ENCODE measurements at places on chromosomes 7 and 10.
A peak's percentile ranks its signal among the peaks of the same experiment; 100 is the strongest.

- DNase-seq = no peak
Measured at GRCh38 chr10:97163781-97164501, 21.8 kb downstream of the SLIT1 start.

DNA sequence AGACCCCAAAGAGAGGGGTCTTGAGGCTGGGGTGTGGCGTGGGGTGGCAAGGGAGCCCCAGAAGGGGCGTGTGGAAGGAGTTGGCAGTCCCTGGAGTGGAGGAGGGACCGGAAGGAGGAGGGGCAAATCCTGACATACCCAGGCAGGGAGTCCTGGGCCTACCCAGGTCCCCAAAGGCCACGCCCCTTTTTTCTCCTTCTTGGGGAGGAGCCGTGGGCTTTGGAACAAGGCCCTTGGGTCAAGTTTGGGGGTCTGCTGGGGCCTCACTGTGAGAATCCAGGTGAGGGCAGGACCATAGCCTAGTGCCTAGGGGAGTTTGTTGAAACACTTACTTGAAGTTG, 1.2 kb upstream of the SMARCD3 start:
- DNase-seq = no peak

- DNase-seq = no peak
Measured at GRCh38 chr7:157525491-157525915, 188.7 kb downstream of the DNAJB6 start.

- DNase-seq = no peak
Measured at GRCh38 chr7:107276220-107276827, 107.5 kb downstream of the HBP1 start.

- DNase-seq = no peak
Measured at GRCh38 chr10:11993834-11994468, 48.7 kb downstream of the UPF2 start.

DNA sequence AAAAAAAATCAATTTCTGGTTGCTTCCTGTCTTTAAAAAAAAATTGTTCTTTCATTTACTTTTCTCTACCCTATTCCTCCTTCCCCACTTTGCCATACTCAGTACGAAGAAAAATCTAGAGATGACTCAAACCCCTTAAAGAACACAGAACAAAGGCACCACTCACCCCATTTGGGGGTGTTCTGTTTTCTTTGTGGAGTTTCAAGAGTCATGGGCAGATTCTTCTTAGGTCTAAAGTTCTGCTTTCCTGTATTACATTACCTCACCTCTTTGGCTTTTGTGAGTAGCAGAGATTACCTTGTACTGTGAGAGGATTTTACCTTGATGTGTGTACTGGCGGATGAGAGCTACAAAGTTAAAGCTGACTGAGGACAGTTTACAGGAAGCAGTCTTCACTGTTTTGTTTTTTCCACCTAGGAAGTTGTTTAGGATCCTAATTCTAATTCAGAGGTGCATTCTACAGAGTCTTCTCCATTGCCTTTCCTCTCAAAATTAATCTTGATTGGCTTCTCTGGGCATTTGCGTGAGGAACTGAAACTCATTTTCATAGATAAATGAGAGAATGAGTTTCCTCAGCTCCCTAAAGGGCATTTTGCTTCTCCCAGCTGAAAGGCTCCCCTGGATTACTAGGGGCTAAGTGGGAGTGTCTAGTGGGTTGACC, 20.7 kb downstream of the AVL9 start:
- DNase-seq = no peak

- no peak for DNase-seq
Measured at GRCh38 chr7:121500360-121501058, 104.4 kb upstream of the FAM3C start.

GRCh38 chr10:60281792-60282353, 107.8 kb downstream of the ANK3 start:
- peak; percentile 35 for DNase-seq

DNA sequence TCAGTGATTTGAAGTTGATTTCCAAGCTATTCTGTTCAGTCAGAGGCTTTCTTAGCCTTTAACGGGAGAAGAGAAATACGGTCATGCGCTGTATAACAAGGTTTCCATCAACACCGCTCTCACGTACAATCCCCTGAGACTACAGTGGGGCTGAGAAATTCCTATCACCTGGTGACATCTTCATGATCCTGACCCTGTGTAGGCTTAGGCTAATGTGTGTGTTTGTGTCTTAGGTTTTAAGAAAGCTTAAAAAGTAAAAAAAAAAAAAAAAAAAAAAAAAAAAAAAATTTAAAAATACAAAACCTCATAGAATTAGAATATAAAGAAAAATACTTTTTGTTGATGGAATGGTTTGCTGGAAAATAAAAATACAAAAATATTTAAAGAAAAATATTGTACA, 1.8 kb downstream of the ZNF862 start:
- no peak for DNase-seq

GRCh38 chr10:71230656-71231025, 18.3 kb downstream of the UNC5B start:
- no peak for DNase-seq

DNA sequence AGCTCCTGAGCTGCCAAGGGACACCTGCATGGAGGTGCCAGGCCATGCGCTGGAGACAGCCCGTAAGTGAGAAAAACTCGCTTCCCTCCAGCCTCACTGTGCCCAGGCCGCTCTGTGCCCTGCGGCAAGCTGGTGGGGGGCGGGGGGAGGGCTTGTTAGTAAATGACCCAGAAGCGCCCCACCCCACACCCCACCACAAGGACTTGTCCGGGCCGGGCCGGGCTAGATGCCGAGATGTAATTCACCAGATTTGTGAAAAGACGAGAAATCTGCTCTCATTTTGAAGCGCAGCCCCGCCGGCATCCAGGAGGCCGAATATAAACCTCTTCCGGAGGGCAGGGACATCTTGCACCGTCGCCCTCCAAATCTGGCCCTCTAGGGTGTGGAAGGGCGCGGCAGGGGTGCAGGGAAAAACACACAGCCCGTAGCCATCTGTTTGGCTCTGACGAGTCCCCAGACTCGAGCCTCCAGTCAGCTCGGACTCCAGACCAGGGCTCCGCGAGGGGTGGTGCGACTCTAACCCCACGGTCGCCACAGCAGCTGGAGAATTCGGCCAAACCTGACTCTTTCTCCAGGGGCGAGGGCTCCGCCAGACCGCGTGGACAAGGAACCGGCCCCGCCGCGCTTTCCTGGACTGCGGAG, 14.8 kb downstream of the TLX1 start:
- no peak for DNase-seq

DNA sequence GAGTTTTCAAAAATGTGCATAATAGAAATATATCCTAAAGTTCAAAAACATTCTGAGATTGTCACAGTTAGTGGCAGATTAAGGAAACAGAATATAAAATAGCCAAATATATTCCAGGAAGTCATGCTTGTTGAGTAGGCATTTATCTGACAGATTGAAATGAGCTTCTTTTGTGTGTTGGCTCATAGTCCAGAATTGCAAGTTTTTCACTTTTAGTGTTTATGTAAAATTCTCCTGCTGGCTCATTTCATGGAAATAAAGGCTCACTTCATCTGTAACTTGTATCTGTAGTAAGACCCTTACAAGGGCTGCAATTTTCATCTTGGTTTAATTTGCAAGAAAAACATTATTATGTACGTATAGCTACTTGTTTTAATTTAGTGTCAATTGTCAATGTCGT, 93.5 kb downstream of the MCU start:
- DNase-seq = no peak

GRCh38 chr7:2873686-2874551, 29.8 kb upstream of the GNA12 start:
- peak; percentile 96 for DNase-seq

GRCh38 chr10:58993480-58994221, 182.8 kb upstream of the PHYHIPL start:
- DNase-seq = no peak

GRCh38 chr10:6979371-6979770, 399.3 kb upstream of the PRKCQ start:
- DNase-seq = no peak

DNA sequence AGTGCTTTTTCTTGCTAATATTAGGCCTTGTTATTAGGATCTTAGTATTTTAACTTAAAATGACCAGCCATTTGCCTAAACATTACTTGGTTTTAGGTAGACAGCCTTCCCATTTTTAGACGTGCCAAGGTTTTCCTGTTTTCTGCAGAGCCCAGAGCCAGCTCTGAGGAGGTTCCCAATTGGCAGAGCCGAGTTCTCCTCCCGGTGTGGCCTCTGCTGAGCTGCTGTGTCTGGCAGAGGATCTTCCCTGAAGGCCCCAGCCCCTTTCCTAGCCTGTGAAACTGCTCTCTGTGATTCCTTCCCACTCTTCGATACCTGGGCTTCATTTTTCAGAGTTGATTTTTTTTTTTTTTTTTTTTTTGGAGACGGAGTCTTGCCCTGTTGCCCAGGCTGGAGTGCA, 91.4 kb downstream of the EEPD1 start:
- no peak for DNase-seq

DNA sequence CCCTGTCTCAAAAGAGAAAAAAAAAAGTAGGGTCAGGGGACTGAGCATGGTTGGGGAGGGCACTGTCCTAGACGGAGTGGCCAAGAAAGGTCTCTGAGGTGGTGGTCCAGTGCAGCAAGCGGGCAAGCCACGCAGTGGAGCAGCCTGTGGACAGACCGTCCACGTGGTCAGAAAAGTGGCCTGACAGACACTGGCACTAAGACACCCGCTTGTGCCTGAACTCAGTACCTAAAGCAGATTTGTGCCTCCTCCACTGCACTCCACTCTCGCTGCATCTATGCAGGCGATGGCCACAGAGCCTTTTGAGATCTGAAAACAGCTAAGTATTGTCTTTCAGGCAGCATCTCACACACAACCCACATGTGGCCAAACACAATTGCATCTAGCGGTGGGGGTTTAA, 8.8 kb downstream of the ASB10 start:
- no peak for DNase-seq

GRCh38 chr10:74851831-74852230, 25.4 kb downstream of the KAT6B start:
- DNase-seq = no peak
